ENCODE measurements at places on chromosomes 4 and X.

GRCh38 chrX:120426599-120426998 is 42.5 kb downstream of the LAMP2 start:
- DNase-seq = no peak

GRCh38 chr4:118280501-118281218 is 72.1 kb downstream of the PRSS12 start:
- no peak for DNase-seq

- DNase-seq = no peak
These were observed 4.4 kb upstream of the SRPX start for GRCh38 chrX:38225093-38225492.

DNA sequence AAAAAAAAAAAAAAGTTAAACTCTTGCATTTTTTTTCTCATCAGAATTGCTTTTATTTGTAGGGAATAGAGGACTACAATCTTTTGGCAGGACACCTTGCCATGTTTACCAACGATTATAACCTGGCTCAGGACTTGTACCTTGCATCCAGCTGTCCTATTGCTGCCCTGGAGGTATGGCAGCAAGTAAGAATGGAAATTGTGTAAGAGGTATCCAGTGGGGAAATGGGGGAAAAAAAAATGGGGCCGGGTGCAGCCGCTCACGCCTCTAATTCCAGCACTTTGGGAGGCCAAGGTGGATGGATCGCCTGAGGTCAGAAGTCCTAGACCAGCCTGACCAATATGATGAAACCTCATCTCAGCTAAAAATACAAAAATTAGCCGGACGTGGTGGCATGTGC is 49.8 kb downstream of the WDR19 start:
- no peak for DNase-seq

DNA sequence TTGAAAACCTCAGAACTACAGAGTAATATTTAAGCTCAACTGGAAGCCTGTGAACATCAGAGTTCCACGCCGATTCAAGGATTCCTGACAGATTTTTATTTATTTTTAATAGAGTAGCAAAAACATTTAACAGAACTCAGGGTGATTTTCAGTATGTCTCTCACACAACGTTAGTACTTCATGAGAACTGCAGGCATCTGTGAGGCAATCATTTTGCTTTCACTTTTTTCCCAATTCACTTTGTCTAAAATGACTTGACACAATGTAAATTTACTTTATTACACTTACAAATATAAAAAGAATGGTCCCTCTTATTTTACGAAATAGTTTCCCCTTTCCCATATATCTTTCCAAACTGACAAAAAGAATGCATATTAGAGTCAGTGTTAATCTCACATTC is 869.5 kb upstream of the EPHA5 start:
- DNase-seq = no peak

GRCh38 chr4:128502818-128503527 is 215.4 kb upstream of the PGRMC2 start:
- no peak for DNase-seq

DNA sequence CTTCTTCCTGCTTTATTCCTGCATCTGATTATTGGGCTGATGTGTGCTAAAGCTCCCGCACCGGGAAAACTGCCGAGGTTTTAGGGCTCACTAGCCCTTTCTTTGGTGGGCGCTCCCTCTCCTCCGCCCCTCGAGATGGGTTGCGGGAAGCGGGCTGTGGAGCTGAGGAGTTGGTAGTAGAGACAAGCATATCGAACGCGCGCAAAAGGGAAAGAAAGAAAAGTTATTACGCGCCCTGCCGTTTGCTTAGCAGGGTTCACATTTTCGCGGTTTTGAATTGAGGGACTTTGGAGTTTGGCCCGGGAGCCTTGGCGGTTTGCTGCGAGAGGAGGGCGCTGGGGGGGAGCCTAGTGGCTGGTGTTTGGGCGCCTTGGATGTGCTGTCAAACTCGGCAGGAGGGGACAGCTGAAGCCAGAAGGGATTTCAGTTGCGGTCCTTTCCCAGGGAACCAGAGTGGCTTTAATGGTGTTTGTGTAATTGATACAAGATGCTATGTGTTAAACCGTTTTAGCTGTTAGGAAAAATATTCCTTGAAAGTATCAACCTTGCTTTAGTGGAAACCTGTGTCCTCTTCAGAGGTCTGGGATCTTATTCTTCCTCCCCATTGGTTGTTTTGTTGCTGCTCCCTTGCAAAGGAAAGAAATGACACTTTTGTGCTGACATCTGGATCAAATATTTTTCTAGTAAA is 1.1 kb downstream of the GAB1 start:
- DNase-seq = no peak

DNA sequence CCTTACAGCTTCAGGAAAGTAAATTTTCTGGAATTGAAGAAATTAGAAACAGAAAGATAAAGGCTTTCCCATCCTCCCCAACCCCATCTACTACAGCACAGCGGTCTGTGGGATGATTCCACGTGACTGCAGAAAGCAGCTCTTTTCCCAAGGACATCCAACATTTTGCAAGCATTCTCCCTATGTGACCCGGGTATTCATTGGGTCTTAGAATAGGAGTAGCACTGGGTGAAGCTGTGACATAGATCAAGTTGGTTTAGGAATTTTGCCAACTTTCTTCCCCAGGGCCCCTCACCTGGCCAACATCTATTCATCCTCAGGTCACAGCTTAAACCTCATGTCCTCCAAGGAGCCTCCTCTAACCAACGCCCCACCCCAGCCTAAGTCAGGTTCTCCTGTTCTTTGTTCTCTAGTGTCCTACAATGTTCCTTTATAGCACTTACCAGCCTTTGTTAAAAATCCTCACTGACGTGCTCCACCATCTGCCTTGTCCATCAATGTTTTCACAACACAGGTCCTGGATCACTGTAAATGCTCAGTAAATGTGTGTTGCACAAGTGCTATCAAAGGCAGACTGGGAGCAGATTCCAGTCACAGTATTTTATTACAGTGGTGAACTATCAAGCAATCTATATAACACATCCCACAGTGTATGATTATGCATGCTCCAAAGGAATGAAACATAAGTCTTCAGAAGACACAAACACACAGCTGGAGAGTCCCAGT is 80.9 kb upstream of the MTM1 start:
- no peak for DNase-seq

- no peak for DNase-seq
These were observed 55.1 kb upstream of the PGAM4 start for GRCh38 chrX:78024349-78025059.

DNA sequence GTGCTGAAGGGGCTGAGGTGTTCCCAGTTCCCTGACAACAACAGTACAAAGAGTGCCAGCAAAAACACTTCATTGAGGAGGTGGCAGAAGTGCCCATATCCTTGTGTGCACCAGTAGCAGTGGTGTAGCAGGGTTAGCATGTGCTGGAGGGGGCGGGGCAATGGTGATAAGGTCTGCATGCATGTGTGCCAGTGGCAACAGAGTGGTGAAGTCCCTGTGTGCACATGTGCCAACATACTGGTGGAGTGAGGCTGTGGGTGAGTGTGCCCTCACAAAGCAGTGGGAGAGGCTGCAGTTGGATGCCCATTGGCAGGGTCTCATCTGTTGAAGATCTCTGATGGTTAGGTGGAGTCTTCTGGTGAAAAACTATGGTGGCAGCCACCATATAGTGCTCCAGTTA is 994.6 kb downstream of the PCDH19 start:
- no peak for DNase-seq

DNA sequence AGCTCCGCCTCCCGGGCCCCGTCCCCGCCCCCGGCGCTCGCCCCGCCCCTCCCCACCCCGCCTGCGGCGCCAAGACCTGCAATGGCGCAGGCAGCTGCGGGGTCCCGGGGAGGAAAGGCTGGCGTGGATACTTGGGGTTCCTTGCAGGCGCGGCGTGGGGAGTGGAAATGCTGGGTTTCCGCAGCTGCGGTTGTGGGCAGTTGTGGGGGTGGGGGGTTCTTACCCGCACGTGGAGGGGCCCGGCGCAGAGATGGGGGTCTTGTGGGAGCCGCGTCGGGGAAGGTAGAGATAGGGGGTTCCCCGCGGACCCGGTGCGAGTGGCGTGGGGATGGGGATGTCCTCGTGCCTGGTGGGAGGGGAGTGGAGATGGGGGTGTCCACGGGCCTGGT is 680 bp upstream of the ASMTL start:
- DNase-seq = no peak

- no peak for DNase-seq
These were observed 27.0 kb downstream of the SH2D1A start for GRCh38 chrX:124373348-124373747.

- peak; percentile 17 for DNase-seq
These were observed 186.5 kb upstream of the RPL34 start for GRCh38 chr4:108433832-108434231.

GRCh38 chrX:6574762-6575161 is 39.8 kb upstream of the VCX3A start:
- no peak for DNase-seq
